Stimulated activated CD4-positive, alpha-beta T cell treated with anti-CD3 and anti-CD28 coated beads, Interleukin-2, amount 100 ng/mL, for 24 hours (primary cell): ENCODE measurements at places on chromosomes 12 and 14.
A peak's percentile ranks its signal among the peaks of the same experiment; 100 is the strongest.

- no peak for DNase-seq
These were observed 22.3 kb upstream of the NTF3 start for GRCh38 chr12:5409619-5410018.

- DNase-seq, result no peak
These were observed 124.1 kb upstream of the E2F7 start for GRCh38 chr12:77189458-77189857.

- no peak for DNase-seq
These were observed 1.4 kb downstream of the NYNRIN start for GRCh38 chr14:24399999-24400718.

DNA sequence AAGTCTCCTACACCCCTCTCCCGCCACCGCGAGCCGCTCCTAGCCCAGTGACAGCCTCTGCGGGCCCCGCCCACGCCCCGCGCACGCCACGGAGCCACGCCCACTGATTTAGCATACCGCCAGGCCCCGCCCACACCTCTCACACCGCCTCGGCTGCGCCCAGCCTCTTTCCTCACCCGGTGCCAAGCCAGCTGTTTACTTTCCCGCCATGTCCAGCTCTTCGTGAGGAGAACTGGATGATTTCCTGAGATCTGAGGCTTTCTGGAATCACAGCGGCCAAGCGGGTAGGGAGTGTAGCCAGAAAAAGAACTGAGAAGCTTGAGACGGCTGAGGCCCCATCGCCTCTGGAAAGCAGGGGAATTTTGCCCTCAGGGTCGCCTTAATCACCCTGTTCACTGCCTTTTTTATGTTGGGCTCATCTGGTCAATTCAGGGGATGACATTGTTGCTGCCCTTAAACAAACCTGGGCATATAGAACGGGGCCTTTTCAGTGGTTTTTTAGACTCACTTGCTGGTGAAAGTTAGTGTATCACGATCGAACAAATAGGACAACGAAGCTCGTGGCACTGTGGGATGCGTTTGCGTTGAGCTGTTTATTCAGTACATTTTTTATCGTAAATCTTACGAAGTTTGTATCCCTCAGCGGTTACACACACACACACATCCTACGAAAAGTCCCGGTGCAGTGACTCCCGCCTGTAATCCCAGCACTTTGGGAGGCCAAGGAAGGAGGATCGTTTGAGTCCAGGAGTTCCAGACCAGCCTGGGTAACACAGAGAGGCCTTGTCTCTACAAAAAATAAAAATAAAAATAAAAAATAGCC lies at the start of gene RNF212B:
RNF212B (plus strand) TSS at position 165 of the 823 bp plus-strand sequence. CDS start 2,410 bp downstream, outside the sequence.
- peak; percentile 95 for DNase-seq

DNA sequence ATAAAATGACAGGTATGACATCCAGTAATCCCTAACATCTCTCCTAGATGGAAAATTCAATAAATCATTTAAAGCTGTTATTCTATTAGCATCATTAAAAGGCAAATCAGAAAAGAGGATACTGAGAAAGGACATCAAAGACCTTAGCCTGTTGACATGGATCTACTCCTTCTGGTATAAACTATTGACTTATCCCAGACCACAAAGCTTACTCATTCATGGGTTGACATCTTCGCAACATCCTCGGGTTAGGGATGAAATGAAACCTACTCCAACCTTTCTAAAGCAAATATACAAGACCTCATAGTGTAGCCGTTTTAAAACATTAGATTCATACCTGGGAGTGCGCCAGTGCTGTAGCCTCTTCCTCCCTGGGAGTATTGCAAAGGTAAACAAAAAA lies 191.5 kb upstream of the BTG1 start:
- no peak for DNase-seq

- DNase-seq, result no peak
These were observed 4.6 kb downstream of the SIX1 start for GRCh38 chr14:60644666-60645065.

DNA sequence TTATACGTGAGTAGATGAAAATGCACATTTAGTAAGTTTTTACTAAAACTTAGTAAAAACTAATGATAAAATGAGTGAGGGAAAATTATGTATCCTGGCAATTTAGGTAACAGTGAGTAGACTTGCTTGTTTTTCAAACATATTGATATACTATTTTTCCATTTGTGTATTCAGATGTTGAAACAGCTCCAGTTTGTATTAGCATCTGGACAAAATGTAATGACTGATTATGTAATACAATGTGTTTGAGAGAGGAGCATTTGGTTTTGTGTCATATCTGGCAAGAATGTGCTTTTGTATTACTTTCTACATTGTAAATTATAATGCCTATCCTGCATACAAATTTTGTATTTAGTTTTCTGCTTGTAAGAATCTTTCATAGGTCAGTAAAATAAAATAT lies 5.6 kb downstream of the CNOT2 start:
- no peak for DNase-seq
